ENCODE measurements at places on chromosomes 2 and 18.

DNA sequence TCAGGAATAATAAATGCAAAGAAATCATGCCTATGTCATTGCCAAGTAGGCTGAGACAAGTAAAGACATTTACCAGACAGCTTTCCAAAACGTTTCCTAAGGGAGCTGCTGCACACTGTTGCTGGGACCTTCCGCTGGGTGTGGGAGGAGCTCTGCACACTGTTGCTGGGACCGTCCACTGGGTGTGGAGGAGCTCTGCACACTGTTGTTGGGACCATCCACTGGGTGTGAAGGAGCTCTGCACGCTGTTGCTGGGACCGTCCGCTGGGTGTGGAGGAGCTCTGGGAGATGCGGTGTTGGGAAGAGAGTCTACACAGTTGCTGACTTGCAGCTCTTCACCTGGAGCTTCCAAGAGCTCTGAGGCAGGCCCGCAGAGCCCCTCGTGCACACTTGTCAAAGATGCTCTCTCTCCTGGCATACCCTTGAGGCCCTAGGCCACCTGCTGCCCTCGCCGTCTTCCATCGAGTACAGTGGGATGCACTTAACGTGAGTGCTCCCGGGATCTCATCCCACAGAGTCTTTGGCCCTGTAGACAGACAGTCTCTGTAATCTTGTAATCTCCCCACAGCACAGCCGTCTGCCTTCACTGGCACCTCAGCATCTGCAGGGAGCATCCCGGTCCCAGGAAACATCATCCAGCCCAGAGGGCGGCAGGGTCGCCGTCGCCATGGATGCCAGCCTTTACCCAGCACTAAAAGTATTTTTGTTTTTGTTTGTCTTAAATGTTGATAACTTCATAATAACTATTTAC is 51.4 kb downstream of the TRAPPC12 start:
- no peak for DNase-seq

DNA sequence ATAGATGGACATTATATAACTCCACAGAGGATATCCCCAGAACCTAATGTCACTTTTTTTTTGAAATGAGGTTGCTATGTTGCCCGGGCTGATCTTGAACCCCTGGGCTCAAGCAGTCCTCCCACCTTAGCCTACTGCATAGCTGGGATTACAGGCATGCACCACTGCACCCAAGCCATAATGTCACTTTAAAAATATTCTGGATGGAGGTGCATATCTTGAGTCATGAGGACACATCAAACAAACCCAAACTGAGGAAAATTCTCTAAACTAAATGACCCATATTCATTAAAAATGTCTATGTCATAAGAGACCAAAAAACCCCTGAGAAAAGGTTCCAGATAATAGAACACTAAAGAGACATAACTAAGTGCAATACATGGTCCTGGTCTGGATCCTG is 36.3 kb downstream of the OSGEPL1 start:
- DNase-seq: no peak

DNA sequence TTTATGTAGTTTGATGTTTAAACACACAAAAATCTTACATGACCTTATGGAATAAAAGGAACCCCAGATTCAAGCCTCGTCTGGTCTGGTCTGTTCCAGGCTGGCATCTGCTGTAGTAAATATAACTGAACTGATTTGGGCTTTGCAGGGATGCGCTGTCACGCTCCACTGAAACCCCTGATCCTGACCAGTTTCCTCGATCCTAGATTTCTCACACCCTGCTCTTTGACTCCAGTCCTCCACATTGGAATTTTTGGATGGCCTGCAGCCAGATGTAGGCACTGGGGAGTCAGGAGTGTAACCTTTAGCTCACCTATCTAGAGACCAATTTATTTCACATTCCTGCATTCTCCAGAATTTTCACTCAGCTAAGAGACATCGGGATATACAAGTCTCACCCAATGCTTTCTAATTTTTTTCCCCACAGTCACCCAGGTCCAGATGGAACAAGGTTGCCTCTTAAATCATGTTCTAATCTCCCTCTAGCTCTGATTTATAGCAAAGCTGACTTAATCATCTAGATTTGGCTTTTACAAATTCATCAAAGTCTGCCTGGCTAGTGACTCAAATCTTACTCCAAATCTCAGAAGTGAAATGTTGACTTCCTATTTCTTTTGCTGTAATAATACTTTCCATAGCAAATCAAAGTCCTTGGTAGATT is 219.6 kb downstream of the CD226 start:
- no peak for DNase-seq

- no peak for DNase-seq
These were observed 735.2 kb downstream of the MBD2 start for GRCh38 chr18:53489266-53489665.

- no peak for DNase-seq
These were observed 46.3 kb downstream of the ZNF519 start for GRCh38 chr18:14085770-14086457.
